ENCODE measurements at places on chromosomes 1 and 21. TPM values are rescaled to one million over a fixed set of nuclear protein-coding genes. Genes with fewer than 3 reads are reported as not detected.
A peak's percentile ranks its signal among the peaks of the same experiment; 100 is the strongest.

TMEM269 gene
- not detected for polyA plus RNA-seq

- no peak overlapping the region for H3K27ac ChIP-seq
- no peak for DNase-seq
- H3K4me1 ChIP-seq, result peaks cover 14% of the 10 kb centered on the region
- H3K36me3 ChIP-seq, result peaks cover 23% of the 10 kb centered on the region
- H3K27me3 ChIP-seq, result no peaks in the 10 kb centered on the region
- H3K4me3 ChIP-seq, result no peak overlapping the region
These were observed 60.0 kb downstream of the EIF2B3 start for GRCh38 chr1:44926311-44926781.

GALE gene
- polyA plus RNA-seq, result 22.2 TPM

- no peak for DNase-seq
- no peaks in the 10 kb centered on the region for H3K4me1 ChIP-seq
- peaks cover 1% of the 10 kb centered on the region for H3K27me3 ChIP-seq
- peaks cover 20% of the 10 kb centered on the region for H3K36me3 ChIP-seq
These were observed 61.0 kb downstream of the POFUT2 start for GRCh38 chr21:45226540-45227326.

- H3K4me1 ChIP-seq, result no peaks in the 10 kb centered on the region
- H3K4me3 ChIP-seq, result no peak overlapping the region
- no peak for DNase-seq
- no peak overlapping the region for H3K27ac ChIP-seq
These were observed 1069.6 kb downstream of the ADGRL2 start for GRCh38 chr1:82870332-82870731.

CHAF1B gene
- 0.51 TPM for polyA plus RNA-seq

PIGC gene
- 21.2 TPM for polyA plus RNA-seq

DNA sequence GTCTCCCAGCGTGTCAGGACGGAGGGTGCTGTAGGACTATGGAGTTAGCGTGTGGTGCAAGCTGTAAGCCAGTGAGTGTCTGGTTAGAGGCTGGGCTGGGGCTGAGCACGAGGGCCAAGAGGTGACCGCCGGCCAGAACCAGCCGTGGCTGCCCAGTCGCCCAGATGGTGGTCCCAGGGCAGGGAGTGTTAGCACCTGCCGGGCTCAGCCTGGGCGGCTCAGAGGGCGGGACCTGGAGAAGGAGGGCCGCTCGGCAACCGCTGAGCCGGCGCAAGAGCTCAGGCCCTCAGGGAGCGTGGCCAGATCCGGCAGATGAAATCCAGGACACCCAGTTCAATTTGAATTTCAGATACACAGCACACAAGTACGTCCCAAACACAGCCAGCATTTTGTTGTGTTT lies 87.9 kb downstream of the PRDM16 start:
- no peaks in the 10 kb centered on the region for H3K36me3 ChIP-seq
- H3K27me3 ChIP-seq, result no peaks in the 10 kb centered on the region
- DNase-seq, result no peak
- no peak overlapping the region for H3K4me3 ChIP-seq

DNA sequence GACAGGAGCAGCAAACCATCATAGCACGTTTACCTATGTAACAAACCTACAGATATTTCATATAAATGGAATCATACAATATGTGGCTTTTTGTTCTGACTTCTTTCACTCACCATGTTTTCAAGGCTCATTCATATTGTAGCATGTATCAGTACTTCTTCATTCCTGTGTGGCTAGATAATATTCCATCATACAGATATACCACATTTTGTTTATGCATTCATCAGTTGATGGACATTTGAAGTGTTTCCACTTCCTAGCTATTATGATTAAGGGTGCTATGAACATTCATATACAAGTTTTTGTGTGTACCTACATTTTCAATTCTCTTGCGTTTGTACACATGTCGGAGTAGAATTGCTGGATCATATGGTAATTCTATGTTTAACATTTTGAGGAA lies 90.1 kb downstream of the CDC42BPA start:
- H3K4me1 ChIP-seq, result peaks cover 5% of the 10 kb centered on the region
- no peak overlapping the region for H3K4me3 ChIP-seq
- no peak for DNase-seq
- no peaks in the 10 kb centered on the region for H3K27me3 ChIP-seq
- no peaks in the 10 kb centered on the region for H3K36me3 ChIP-seq

DNA sequence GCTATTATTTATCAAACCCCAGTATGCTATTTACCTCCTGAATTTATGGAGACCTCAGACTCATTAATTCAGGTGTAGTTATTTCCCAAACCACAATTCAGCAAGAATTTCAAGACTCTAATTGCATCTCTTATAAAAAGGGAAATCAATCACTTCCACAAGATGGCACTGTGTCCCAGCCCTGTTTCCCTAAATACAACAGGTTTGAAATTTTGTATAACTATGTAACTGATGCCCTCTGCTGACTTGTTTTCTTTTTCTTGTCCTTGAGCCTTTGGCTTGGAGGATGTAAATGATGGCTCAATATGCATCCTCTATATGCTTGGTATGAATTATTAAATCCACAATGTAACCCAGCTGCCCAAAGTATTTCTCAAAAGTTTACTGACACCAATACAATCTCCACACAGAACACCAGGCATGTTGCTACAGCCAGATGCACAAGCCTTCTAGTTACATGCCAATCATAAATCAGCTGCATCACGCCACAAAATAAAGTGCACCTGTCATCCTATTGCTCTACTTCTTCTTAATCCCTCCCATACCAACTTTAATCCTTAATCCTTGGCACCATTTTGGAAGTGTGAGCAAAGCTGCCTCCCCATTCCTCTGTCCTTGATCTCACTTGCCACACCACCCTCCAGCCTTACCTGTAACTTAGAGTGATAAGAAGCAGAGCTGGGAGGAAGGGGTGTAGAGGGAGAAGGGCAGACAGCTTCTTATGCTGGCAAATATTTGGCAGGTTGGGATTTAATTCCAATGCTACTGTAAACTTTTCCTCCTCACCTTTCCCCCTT lies 9.0 kb downstream of the C1orf105 start:
- no peak for DNase-seq
- H3K27ac ChIP-seq, result no peak overlapping the region
- no peaks in the 10 kb centered on the region for H3K36me3 ChIP-seq
- H3K4me3 ChIP-seq, result no peak overlapping the region
- no peaks in the 10 kb centered on the region for H3K27me3 ChIP-seq

LRRC71 gene
- 0.51 TPM for polyA plus RNA-seq

DNA sequence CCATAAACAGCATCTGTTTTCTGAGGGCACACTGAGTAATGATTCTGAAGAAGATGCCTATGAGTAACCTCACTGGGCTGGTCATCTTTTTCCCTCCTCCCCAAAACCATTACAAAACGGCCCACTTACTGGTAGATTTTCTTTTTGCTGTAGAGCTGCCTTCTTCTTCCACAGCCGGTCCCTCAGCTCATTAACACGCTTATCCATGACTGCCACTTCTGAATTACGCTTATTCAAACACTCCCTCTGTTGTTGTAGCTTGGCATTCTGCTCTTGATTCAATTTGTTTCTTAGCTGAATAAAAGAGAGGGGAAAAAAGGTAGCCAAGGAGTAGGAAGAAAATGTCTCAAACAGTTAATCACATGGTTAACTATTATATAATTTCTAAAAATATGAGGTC lies 43.1 kb downstream of the TP53BP2 start:
- no peak overlapping the region for H3K27ac ChIP-seq
- H3K27me3 ChIP-seq, result no peaks in the 10 kb centered on the region
- H3K36me3 ChIP-seq, result peaks cover 51% of the 10 kb centered on the region
- H3K4me3 ChIP-seq, result no peak overlapping the region
- no peak for DNase-seq
- no peaks in the 10 kb centered on the region for H3K4me1 ChIP-seq

- H3K27me3 ChIP-seq, result no peaks in the 10 kb centered on the region
- no peaks in the 10 kb centered on the region for H3K36me3 ChIP-seq
- H3K27ac ChIP-seq, result peak overlapping the region; percentile 99
- no peaks in the 10 kb centered on the region for H3K4me1 ChIP-seq
These were observed 78.9 kb upstream of the AK4 start for GRCh38 chr1:65069011-65069565.

DTL gene
- polyA plus RNA-seq, result 0.07 TPM

DNA sequence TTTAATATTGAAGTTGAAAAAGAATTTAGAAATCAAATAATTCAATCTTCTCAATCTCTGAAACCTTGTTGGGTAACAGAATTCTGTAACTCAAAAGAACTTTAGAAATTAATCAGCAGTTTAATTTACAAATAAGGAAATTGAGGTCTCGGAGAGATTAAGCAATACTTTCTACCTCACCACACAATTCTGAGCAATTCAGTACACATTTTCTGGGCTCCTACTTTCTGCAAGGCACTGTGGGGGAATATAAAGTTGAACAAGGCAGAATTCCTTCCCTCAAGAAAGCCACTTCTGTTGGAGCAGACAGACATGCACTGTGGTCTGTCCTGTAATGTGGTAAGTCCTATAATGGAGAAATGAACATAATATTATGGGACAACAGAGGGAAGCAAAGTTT lies 47.7 kb downstream of the MEF2D start:
- DNase-seq, result no peak
- H3K4me1 ChIP-seq, result peaks cover 8% of the 10 kb centered on the region
- H3K27me3 ChIP-seq, result no peaks in the 10 kb centered on the region
- no peaks in the 10 kb centered on the region for H3K36me3 ChIP-seq

SUMO3 gene
- 70.0 TPM for polyA plus RNA-seq

GRCh38 chr21:16842696-16843035 lies 670.2 kb upstream of the CXADR start:
- no peak overlapping the region for H3K4me3 ChIP-seq
- peaks cover 4% of the 10 kb centered on the region for H3K4me1 ChIP-seq
- H3K27me3 ChIP-seq, result no peaks in the 10 kb centered on the region
- no peaks in the 10 kb centered on the region for H3K36me3 ChIP-seq
